ENCODE measurements at places on chromosomes 7 and 10.

- DNase-seq, result no peak
These were observed 50.6 kb upstream of the IGFBP3 start for GRCh38 chr7:45971661-45972175.

- no peak for DNase-seq
These were observed 19.0 kb upstream of the CAPZA2 start for GRCh38 chr7:116843378-116843777.

DNA sequence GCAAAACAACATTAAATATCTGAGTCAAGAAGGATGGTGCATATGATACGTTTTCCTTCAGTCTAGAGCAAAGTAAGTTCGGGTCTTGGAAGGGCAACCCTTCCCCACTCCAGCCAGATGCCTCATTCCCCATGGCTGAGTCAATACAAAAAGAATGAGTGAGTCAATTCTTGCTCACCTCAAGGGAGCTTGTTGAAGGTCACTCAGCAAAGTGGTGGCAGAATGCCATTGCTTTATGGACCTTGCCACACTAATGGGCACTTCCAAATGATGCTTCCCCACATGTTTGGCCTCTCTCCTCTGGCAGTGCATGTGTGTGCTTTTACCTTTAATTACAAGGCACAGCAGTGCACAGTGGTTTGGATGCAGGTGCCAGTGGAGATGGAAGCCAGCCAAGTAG is 296.5 kb downstream of the SORCS3 start:
- DNase-seq, result peak; percentile 81

GRCh38 chr10:88642963-88643362 is 21.3 kb upstream of the LIPF start:
- DNase-seq, result no peak
